ENCODE measurements at places on chromosomes 3 and 15.

- DNase-seq = peak; percentile 27
Measured at GRCh38 chr3:134527037-134527436, 41.2 kb downstream of the CEP63 start.

- DNase-seq = no peak
Measured at GRCh38 chr15:35757361-35757760, 211.4 kb upstream of the DPH6 start.

DNA sequence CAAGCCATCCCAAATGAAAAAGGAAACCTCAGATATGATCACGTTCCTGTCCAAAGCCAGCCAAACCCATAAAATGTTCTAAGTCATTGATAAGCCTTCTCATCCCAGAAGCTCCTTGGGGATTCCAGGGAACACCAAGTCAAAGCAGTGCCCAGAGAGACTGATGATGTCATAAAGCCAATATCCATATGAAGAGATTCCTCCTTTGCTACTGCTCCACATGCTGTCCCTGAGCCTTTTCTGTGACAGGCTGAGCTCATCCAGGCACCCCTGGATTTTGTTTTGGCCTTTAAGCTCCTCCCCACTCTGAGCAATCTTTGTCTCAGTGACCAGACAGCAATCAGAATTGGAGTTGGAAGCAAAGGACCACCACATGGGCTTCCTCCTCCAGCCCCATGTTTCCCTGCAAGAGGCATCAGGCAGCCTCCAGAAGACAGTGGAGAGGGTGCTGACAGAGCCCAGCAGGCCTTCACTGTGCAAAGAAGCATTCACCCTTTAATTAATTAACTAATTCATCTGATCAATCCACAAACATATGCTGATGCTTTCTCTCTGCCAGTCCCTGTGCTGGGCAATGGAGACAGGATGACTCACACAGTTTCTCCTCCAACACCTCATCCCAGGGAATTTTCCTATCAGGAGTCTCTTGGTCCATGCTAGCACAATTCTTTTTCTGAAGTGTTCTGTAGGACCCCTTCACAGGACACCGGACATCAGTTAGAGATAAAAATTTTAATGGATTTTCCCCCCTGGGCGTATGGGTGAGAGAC is 25.0 kb downstream of the MEX3B start:
- no peak for DNase-seq

GRCh38 chr15:64931381-64931780 is 19.7 kb downstream of the ANKDD1A start:
- no peak for DNase-seq

- DNase-seq = no peak
Measured at GRCh38 chr15:50315814-50316630, 39.0 kb downstream of the GABPB1 start.

DNA sequence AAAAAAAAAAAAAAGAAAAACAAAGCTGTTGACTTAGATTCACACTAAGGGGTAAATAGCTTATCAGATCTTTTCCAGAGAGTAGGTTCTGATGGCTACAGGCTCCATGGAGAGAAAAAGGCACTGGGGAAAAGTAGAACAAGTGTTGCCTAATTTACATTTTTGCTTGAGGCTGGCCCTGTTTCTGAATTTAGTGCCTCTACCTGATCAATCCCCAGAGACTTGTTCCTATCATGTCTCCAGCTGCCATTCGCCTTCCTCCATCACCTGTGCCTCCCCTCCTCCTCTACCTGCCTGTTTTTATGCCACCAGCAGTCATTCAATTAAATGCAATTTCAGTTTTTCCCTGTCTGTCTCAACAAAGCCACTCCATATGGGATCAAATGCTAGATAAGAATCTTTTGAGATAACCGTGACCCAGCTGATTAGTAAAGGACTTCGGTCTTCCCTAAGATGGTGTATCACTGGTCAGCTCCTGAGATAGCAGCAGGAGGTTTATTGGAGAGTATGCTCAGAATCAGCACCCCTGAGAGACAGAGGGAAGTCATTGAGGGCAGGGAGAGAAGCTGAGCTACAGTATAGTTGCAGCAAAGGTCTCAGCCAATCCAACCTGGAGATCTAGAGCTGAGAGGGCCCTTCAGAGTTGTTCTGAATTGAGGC is 88.1 kb upstream of the GADL1 start:
- DNase-seq = no peak

GRCh38 chr3:181723625-181724191 is 12.0 kb downstream of the SOX2 start:
- DNase-seq = no peak

DNA sequence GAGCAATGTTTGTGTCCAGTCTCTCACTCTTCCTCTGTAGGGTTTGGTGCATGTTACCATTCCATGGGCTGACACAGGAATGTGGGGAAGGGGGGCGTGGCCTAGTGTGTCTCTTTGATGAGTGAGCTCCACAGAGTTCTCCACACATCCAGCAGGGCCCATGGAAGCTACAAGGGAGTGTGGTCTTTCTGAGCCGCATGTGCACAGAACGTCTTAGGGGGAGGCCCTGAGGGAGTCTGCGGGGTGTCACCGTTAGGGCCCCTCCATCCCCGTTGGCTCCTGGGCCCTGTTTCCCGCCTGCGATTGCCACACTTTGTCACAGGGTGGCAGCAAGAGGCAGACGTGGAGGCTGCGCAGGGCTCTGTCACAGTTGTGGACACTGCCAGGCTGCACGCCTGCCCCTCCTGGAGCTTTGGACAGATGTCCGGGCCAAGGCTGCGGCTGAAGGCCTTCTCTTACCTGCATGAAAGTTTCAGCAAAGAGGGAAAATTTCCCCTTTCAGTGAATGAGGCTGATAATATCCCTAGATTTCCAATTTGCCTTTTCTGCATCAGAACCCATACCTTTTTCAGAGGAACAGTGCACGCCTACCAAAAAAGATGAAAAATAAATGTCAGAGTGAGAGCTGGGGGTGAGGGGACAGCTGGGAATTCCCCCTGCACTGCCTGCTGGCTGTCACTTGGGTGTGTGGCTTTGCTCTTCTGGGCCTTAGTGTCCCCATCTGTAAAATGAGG is 24.3 kb downstream of the CACNA2D3 start:
- peak; percentile 6 for DNase-seq

DNA sequence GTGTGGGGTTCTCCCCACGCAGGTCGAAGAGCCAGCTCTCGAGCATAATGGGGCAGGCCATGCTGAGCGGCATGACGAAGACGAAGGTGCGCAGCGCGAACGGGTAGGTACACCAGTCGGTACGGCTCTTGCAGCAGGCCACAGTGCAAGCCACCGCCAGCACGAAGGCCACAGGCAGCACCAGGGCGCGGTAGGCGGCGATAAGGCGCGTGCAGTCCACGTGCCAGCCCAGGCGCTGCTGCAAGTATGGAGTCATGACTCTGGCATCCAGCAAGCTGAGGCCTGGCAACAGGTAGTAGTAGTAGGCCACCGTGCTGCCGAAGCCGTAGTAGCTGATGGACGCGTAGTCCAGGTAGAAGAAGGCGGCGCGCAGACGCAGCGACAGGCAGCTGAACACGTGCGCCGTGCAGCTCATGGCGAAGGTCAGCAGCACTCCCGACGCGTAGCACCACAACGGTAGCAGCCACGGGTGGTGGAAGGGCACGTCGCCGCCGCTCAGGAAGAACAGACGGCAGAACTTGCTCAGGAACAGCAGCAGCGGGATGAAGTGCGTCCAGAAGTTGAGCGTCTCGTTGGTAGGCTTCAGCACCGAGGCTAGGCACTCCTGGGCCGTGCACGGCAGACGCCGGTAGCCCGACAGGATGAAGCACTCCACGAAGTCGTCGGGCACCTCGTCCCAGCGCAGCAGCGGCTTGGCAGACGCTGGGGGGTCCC is 797 bp downstream of the PAQR9 start:
- no peak for DNase-seq

DNA sequence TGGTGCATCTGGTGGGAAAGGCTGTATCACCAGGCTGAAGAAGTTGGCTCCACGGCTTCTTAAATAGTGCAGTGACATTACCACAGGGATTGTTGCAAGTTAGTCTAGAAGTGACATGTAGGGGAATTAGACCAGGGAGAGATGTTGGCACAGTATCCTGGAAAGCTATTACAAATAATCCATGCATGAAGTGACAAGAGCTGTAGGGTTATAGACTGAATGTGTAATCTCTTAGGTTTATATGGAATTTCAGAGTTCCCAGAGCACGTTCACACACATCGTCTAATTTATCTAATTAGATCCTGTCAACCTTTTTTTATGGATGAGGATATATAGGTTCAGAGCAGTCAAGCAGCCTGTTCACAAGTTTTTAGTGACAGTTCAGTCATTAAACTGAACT is 37.3 kb upstream of the APH1B start:
- no peak for DNase-seq

GRCh38 chr3:59212128-59212779 is 162.4 kb upstream of the CFAP20DC start:
- no peak for DNase-seq

- DNase-seq = no peak
Measured at GRCh38 chr15:68312701-68313204, 35.2 kb downstream of the FEM1B start.

DNA sequence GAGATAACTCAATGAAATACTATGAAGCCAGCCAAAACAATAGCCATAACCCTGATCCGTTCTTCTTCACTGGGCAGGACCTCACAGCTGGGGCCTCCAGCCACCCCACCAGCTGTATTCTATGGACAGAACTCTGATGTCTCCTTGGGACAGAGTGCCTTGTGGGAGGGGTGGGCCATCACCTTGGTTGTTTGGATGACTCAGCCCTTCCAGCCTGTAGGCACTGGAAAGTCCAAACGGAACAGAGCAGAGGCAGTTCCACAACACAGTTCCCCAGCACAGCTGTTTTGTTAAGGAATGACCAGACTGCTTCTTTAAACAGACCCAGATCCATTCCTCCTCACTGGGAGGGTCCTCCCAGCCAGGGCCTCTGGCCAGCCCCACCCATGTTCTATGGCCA is 31.9 kb upstream of the ZBED2 start:
- no peak for DNase-seq

DNA sequence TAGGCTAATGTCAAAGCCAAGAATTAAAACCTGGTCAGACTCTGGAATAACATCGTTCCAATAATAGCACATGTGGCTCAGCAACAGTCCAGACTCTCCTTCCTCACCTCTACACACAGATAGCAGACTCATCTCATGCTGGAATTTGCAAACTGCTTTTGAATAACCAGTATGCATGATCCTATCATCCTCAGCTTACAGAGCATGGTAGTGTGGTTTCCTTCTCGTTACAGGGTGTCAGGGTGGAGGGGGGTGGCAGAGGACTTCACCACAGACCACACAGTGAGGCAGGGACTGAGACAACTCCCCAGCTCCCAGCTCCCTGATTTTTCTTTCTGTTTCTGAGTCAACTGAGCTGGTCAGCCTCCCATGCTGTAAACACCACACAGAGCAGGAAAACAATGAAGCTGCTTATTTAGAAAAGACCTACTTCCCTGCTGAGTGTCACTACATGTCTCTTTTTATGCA is 101.6 kb downstream of the RPL22L1 start:
- peak; percentile 16 for DNase-seq

DNA sequence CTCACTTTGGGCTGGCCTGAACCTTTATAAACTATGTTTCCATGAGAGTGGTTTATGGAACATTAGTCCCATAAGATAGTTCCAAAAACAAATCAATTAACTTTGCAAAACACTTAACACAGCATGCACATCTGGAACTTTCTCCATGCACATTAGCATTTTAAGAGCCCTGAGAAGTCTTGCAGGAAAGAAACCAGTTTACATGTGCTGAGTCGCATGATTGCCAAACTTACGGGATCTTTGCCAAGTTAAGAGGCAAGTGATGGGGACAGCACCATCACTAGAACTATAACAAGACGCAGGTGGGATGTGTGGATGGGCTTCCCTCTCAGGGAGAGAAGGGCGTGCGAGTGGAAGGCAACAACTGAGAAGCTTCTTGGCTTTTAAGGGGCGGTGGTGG is 20.7 kb downstream of the ADAMTS9 start:
- DNase-seq = no peak

DNA sequence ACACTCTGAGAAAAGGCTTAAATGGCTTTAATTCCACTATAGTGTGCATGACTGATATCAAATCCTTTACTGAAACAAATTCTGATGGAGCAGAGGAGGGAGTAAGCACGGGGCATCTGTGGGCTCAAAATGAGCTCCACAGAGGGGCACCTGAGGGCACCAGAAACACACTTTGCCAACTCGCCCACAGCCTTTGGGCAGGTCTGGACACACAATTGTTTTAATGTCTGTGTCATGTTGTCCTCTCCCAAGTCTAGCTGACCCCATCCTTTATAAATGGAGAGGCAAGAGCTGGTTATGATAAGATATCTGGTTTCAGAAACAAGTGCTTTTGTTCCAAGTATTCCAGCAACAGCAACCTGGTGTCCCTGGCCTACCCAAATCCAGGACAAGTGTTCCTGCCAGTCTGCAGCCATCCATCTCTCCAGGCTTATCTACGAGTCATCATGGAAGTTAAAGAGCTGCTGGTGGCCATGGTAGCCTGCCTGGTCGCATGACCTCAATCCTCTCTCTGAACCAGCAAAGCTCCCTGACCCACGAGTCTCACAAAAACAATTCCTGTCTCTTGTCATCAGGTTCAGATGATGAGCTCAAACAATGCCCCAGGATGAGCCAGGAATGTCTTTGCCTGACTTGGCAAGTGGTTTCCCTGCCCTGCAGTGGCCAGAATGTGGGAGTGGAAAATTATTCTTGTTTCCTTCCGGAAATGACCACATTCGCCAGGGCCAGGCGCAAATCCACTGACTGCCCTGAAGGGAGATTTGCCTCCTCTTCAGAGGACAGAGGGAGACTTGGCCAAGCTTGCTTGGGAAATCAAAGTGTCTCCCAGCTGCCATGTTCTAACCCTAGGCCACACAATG is 64.4 kb upstream of the TPM1 start:
- DNase-seq = no peak

- DNase-seq = no peak
Measured at GRCh38 chr15:77013776-77014131, 18.8 kb downstream of the PSTPIP1 start.

DNA sequence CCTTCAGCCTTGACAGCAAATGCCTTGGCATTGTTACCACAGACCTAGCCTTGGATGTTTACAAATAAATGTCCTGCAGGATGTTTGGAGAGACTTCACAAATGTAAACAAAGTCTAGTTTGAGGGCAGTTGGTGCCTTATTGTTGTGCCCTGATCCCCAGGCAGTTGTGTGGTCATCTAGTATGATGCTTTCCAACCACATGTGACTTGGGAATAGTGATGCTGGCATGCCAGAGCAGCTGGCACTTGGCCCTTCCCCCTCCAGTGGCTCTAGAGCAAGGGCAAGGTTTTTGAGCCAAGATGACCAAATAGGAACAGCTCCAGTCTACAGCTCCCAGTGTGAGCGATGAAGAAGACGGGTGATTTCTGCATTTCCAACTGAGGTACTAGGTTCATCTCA is 258.2 kb downstream of the ADAMTS17 start:
- no peak for DNase-seq

DNA sequence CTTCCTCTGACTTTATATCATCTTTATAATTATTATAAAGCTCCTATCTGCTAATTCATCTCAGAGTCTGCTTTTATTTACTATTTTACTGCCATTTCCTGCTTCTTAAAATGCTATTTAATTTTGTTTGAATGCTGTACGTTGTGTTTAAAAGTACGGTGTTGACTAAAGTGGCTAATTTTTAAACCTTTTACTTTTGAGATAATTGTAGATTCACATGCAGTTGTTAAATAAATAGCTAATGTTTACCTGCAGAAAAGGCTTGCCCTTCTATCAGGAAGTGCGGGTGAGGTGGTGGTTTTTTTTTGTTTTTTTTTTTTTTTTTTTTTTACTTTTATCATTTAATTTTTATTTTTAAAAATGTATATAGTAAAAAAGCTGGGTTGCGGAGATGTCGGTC is 41.3 kb downstream of the XYLB start:
- DNase-seq = no peak

All from DND-41 (cell line).